Spinal cord (tissue), 10 donors: ENCODE measurements at places on chromosomes 1 and 21.
A peak's percentile ranks its signal among the peaks of the same experiment; 100 is the strongest.

- DNase-seq = no peak
Measured at GRCh38 chr1:89540406-89540970, 15.9 kb downstream of the LRRC8B start.

- DNase-seq = no peak
Measured at GRCh38 chr21:34589511-34590282, 25.2 kb downstream of the RCAN1 start.

GRCh38 chr1:118788463-118788862 lies 199.7 kb downstream of the TBX15 start:
- peak; percentile 14 for DNase-seq

GRCh38 chr1:8733484-8733883 lies 84.0 kb downstream of the RERE start:
- DNase-seq = no peak

- no peak for DNase-seq
Measured at GRCh38 chr1:235749755-235750300, 100.2 kb upstream of the GNG4 start.

DNA sequence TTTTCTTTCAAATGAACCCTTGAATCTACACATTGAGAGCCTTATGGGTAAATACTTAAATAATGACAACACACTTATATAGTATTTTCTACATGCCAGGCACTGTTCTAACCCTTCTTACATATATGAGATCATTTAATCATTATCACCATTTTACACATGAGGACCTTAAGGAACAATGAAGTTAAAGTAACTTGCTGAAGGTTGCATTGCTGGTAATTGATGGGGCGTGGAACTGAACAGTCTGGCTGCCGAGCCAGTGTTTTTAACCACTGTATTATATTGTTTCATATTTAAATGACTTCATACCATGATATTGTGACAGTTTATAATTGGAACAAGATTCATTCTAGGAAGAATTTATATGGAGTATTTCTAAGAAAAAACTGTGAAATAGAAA lies 111.9 kb upstream of the TENT5C start:
- DNase-seq = no peak
